Activated CD8-positive, alpha-beta memory T cell treated with anti-CD3 and anti-CD28 coated beads, Interleukin-2, amount 50 U/mL, for 4 hours (primary cell): ENCODE measurements at places on chromosomes 11 and 22.
A peak's percentile ranks its signal among the peaks of the same experiment; 100 is the strongest.

- DNase-seq = no peak
Observed at GRCh38 chr22:42432818-42433217, 615 bp upstream of the NFAM1 start.

- DNase-seq = no peak
Observed at GRCh38 chr11:117443266-117444186, 115.9 kb downstream of the CEP164 start.

DNA sequence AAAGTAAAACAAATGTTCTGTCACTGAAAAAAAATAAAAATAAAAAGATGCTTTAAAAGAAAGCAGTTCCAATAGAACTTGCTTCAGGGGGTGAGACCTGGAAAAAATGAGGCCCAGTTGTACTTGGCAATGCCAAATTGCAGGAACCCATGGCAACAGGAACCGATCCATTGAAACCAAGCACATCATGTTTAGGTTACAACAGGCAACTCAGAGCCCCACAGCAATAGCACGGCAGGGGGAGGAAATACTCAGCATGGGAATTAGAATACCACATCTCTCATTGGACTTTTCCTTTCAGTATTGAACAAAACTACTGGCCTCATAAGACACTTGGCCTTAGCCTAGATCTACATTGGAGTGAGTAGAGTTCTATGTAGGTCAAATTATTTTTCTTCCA is 84.3 kb downstream of the MSANTD4 start:
- DNase-seq = no peak

- DNase-seq = no peak
Observed at GRCh38 chr22:28967969-28968368, 84.6 kb downstream of the ZNRF3 start.

- DNase-seq = no peak
Observed at GRCh38 chr11:93082900-93083299, 113.4 kb downstream of the MTNR1B start.

DNA sequence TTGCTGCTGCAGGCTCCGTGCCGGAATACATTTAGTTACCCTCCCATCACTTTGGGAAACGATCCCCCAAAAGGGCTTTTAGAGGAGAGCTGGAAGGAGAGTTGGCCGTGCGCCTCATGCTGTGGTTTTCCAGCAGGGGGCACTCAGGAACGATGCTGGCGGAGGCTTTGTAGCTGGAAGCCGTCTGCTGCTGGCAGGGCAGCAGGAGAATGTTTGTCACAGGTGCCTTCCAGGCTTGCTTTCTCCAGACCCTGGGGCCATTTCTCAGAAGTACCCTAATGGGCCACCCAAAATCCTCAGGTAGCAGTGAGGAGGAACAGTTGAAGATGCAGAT is 30.0 kb upstream of the CABP7 start:
- peak; percentile 30 for DNase-seq

GRCh38 chr11:59616396-59616982 is 915 bp upstream of the OSBP start:
- DNase-seq = no peak

DNA sequence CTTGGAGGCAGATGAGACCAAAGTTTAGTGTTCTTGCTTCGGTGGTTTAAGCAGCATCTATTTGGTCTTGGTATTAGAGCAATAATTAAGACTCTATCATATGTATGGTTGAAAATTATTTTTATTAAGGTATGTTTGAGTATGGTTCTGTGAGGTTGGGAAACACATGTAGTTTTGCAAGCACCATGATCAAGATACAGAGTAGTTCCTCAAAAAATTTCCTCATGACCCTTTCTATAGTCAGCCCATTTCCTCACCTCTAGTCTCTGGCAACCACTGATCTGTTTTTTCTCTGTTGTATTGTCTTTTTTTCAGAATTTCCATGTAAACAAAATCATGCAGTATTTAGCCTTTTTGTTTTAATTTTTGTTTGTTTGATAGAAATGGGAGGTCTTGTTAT is 18.4 kb downstream of the MTMR3 start:
- DNase-seq = no peak

DNA sequence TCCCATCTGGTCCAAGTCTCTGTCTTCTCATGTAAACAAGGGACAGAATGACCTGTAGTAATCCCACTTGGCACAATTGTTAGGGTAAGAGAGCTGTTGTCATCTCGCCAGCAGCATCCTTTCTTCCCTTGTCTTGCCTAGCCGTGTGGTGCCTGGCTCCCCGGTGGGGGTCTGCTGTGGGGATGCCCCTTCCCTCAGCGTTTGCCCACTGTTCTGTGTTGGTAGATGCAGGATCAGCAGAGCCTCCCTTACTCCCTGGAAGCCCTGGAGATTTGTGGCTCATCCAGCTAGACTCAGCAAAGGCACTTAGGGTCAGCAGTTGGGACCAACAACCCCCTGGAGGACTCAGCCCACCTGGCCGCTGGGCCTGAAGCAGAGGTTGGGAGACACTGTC is 13.0 kb downstream of the ACO2 start:
- no peak for DNase-seq

DNA sequence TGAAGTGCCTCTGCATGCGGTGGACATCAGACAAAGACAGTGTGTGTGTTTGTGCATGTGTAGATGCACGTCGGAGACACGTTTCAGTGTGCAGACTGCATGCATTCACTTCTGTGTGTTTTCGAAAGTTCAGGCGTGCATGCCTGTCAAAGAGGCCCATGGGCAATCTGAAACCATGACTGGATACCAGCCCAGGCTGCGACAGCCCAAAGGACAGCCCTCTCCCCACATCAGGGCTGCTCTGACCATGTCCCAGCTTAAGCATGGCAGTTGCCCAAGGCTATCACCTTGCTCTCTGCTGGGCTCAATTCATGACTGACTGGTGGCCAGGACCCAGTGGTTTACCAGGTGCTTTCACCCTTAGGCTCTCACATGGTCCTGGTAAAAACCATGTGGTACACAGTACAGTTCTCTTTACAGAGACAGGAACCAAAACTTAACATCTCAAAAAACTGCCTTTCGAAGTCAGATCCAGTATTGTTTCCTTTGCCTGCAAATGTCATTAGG is 423.7 kb upstream of the CADM1 start:
- DNase-seq = no peak

- DNase-seq = no peak
Observed at GRCh38 chr11:117872420-117872961, 4.0 kb downstream of the FXYD6 start.

- DNase-seq = no peak
Observed at GRCh38 chr11:36312611-36313472, 16.8 kb downstream of the PRR5L start.

DNA sequence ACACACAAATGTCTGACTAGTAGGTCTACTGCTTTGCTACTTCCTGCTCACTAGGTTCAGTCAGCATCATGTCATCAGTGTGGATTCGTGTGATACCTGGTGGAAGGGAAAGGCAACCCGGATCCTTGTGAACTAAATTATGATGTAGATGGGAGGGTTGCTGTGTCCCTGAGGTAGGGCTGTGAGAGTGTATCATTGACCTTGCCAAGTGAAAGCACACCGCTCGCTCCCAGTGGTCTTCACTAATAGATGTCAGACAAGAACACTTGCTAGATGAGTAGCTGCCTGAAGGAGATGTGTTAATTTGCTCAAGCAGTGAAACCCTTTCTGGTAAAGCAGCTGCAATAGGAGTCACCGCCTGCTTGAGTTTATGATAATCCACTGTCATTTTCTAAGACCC is 119.4 kb downstream of the WNT7B start:
- DNase-seq = no peak

- DNase-seq = no peak
Observed at GRCh38 chr22:31635638-31636306, 26.2 kb downstream of the PISD start.

DNA sequence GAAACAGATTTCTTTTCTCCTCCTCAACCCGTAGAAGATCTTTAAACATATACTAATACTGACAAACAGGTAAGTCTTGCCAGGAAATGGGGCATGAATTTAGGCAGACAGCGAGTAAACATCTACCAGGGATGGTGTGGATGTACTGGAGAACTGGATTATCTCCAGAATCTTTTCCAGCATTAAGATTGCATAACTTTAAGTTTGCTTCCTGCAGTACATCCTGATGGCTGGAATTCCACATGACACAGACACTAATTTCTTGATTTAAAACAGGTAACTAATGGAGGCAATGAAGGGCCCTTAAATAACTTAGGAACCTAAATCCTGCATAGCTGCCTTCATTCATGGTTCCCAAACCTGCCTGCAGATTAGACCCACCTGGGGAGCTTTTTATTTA is 40.7 kb downstream of the JHY start:
- no peak for DNase-seq

DNA sequence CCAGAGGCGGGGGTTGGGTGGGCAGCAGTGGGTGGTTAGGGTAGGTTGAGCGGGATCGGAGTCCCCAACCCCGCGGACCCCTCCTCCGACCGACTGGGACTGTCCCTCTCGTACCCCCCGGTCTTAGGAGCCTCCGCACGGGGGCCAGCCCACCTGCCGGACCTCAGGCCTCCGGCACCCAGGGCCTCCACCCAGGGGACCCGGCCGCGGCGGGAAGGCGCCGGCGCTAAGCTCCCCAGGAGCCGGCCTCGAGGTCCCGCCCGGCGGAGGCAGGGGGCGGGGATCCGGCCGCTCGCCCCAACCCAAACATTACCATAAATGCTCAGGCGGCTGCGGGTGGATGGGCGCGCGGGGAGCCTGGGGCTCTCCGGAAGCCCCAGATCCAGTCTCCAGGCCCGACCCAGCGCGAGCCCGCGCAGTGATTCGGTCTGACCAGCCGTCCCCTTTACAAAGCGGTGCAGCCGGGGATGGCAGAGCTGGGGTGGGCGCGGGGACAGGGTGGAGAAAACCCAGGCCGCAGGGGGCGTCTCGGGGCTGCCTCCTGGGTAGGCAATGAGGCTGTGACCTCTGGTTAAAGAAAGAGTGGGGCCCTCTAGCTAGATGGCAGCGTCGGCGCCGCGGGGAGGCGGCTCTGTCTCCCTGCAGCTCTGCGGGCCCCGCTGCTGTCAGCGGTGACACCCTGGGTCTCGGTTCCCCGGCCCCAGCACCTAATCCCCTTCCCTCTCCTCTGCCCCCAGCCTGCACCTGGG is 4.0 kb upstream of the MCAM start:
- DNase-seq = no peak

GRCh38 chr11:35047769-35048168 is 91.2 kb upstream of the CD44 start:
- DNase-seq = no peak

DNA sequence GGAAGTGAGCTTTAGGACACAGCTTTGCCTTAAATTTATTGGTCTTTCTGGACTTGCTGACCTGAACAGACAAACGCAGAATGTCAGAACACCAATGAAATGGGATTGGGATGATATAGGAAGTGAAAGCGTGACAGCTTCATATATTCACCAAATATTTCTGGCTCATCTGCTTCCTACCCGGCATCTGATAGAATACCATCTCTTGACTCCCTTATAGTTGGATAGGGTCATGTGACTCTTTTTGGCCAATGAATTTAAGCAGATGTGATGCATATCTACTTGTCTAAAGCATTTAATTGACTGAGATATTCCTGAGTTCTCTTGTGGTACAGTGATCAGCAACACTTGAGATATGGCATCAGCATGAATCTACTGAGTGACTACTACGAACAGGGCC is 2.5 kb upstream of the CAPRIN1 start:
- DNase-seq = no peak

DNA sequence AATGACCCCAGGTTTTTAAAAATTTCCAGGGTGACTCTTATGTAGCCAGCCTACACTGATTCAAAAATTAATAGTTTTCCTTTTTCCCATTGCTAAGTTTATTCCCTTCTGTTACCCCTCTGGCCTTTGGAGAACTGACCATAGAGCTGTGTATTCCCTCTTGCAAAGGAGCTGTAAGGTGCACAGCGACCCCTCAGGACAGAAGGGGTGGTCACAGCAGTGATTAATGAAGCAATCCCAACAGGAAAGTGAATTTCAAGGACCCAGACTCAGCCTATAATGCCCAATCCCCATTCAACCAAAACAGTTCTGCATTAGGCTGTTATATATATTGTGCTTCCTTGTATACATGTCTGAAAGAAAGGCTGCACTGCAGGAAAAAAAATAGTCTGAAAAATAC is 147.1 kb downstream of the WT1 start:
- no peak for DNase-seq

GRCh38 chr11:46105926-46106325 is 15.3 kb downstream of the PHF21A start:
- no peak for DNase-seq

GRCh38 chr11:30436801-30437200 is 113.9 kb downstream of the ARL14EP start:
- no peak for DNase-seq

DNA sequence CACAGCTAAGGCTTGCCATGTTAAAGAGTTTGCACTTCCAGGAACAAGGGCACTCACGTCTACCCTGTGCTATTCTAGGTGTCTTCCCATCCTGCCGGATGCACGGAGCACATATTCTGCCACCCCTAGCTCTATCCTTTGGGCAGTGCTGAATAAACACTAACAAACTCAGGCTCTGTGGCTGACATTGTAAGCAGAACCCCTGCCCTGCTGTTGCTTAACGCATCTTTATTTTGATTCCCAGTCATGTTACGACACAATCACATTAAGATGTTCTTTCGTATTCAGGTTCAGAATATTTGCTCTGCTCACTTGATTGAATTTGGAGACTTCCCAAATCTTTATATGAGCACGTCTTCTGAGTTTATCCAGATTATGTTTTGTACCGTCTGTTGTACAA is 3.7 kb upstream of the HDHD5 start:
- no peak for DNase-seq

- no peak for DNase-seq
Observed at GRCh38 chr11:92253945-92254344, 29.3 kb downstream of the FAT3 start.

GRCh38 chr22:43217285-43218030 is 30.5 kb upstream of the TTLL12 start:
- no peak for DNase-seq

- DNase-seq = no peak
Observed at GRCh38 chr11:115133475-115134209, 370.6 kb downstream of the CADM1 start.

- no peak for DNase-seq
Observed at GRCh38 chr11:80872116-80872728, 1431.4 kb upstream of the TENM4 start.

- no peak for DNase-seq
Observed at GRCh38 chr11:561148-562003, 606 bp downstream of the RASSF7 start.

GRCh38 chr22:46511151-46512038 is 26.0 kb downstream of the CELSR1 start:
- no peak for DNase-seq

DNA sequence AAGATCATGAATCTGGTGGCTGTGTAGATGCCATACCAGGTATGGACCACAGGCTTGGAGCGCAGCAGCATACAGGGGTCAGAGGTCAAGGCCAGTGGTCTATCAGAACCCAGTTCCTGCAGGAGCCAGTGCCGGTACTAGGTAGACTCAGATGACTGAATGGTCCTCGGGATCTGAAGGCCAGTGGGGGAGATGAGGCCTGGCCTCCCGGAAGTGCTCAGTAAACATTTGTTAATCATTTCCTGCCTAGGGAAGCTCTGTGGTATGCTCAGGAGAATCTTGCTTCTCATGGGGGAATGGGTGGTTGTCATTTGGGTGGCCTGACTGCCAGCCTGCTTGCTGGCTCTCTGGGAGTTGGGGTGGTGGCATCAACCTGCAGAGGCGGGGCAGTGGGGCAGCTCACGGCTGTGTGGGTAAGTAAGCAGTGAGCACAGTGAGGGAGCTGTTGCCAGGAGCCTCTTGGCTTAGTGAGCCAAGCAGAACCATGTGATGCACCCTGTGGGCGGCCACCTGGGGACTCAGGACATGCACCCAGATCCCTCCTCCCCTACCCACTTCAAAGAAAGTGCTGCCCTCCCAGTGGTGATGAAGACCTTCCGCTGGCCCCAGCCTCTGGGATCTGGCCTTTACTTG is 33.0 kb downstream of the PTPRJ start:
- DNase-seq = peak; percentile 54
